ENCODE measurements at places on chromosomes 6 and 20. TPM values are rescaled to one million over a fixed set of nuclear protein-coding genes. Genes with fewer than 3 reads are reported as not detected.

DNA sequence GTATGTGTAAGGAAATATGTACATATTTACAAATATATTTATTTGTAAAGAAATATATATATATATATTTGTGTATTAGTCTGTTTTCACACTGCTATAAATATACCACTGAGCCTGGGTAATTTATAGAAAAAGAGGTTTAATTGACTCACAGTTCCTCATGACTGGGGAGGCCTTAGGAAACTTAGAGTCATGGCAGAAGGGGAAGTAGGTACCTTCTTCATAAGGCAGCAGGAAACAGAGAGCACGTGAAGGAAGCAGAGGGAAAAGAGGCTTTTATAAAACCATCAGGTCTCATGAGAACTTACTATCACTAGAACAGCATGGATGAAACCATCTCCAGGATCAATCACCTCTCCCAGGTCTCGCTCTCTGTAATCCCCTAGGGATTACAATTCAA lies 644.5 kb upstream of the HS3ST5 start:
- DNase-seq = no peak

DNA sequence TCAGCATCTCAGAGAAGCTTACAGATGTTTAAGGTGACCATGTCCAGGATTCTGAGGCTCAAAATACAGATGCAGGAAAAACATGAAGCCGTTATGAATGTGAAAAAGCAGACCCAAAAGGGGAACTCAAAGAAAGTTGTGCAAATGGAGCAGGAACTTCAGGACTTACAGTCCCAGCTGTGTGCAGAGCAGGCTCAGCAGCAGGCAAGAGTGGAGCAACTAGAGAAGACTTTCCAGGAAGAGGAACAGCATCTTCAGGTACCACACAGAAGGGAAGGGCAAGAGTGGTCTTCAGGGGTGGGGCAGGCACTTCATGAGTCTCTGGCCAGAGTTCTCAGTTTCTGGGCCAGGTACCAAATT lies 15.2 kb downstream of the RNF8 start:
- no peak for DNase-seq

- DNase-seq = no peak
Measured at GRCh38 chr20:57872816-57873409, 163.1 kb upstream of the PMEPA1 start.

- DNase-seq = no peak
Measured at GRCh38 chr20:24449026-24449720, 20.3 kb upstream of the SYNDIG1 start.

DNA sequence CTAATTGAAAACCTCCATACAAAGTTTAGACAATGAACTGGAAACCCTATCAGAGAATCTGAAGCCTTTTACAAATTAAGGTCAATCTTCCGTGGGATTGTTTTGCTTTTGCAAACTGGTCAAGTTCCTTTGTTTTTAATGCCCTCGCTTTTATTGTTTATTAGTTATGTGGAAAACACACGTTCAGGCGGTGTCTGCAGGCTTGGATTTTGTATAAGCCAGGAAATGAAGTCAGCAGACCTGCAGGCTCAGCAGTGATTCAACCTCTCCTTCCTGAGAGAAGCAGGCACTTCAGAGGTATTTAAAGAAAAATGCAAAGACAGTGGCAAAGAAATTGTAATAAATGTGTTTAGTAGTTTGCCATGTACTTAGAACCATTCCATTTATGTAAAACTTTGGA lies 103.4 kb upstream of the PDE10A start:
- no peak for DNase-seq

STX11 gene
- total RNA-seq = not detected

SOD2 gene
- 91.9 TPM for total RNA-seq

SNRPB gene
- total RNA-seq = 385 TPM

GRM4 gene
- not detected for total RNA-seq

RGS17 gene
- 4.7 TPM for total RNA-seq
